ENCODE measurements at places on chromosomes 3 and 15.

GRCh38 chr3:169203631-169204550 is 459.6 kb downstream of the MECOM start:
- no peak for DNase-seq

DNA sequence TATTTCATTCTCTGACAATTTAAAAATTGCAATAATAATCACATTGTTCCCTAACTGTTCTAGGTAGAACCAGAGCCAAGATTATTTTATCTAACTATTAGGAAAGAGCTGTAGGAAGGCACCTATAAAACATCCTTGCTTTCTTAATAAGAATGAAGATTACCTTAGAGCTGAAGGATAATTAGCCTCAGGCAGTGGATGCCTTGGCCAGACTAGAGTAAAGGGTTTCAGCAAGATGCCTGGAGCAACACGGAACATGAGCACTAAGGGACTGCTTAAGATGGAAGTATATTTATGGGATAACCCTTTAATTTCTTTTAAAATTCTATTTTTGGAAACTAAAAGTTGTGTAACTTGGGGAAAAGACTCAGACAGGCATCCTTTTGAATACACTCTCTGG is 456.6 kb upstream of the RBMS3 start:
- DNase-seq = no peak

GRCh38 chr3:66957367-66957766 is 40.7 kb upstream of the KBTBD8 start:
- no peak for DNase-seq

DNA sequence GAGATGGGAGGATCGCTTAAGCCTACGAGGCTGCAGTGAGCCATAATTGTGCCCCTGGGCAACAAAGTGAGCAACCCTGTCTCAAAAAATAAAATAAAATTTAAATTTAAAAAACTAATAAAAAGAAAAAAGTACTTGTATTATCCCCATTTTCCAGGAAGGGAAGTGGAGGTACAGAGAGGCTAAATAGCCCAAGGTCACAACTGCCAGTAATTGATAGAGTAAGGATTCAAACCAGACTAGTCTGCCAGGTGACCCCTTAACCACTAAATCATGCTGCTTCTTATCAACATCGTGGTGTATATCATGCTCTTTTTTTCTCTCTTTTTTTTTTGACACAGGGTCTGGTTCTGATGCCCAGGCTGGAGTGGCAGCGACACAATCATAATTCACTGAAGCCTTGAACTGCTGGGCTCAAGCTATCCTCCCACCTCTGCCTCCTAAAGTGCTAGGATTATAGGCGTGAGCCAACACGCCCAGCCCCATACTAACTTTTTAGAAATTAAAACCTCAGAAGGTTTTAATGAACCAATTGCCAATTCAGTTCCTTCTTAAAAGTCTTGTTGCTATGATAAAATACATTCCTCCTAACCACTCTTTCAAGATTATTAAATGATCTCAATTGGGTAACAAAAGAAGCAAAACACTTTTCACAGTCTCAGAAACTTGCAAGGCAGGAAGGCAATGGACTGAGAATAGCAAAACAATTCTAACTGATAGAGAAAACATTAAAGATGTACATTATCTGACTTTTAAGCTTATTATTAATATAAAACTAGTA is 30.5 kb downstream of the HERC1 start:
- no peak for DNase-seq

GRCh38 chr15:46921891-46922290 is 795.4 kb upstream of the SEMA6D start:
- DNase-seq = no peak

- DNase-seq = no peak
These were observed 36.8 kb downstream of the TBC1D2B start for GRCh38 chr15:78040653-78041244.
